Peyer's patch (tissue), 4 donors: ENCODE measurements at places on chromosomes 7 and 10. TPM values are rescaled to one million over a fixed set of nuclear protein-coding genes. Genes with fewer than 3 reads are reported as not detected.

GRCh38 chr7:129793506-129794310 is 159.1 kb downstream of the UBE2H start:
- no peak for DNase-seq
- H3K4me3 ChIP-seq = no peak overlapping the region
- H3K27me3 ChIP-seq = no peaks in the 10 kb centered on the region
- no peaks in the 10 kb centered on the region for H3K36me3 ChIP-seq
- no peak overlapping the region for H3K27ac ChIP-seq

DNA sequence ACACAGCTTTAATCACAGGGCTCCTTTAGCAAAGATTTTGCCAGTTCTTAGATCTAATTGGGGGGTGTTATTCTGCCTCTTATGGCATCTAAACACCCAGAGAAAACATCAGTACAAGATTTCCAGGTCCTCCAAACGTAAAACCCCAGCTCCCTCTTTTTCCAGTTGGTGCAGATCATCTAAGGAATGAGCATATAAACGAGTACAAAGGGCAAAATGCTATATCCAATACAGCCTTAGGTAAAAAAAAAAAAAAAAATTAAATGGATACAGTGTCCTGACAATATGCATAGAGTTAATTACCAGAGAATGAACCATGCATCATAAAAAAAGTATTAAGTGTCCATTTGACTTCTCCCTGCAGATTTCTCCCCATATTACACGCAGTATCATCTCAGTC is 50.3 kb downstream of the CCDC6 start:
- H3K27ac ChIP-seq = no peak overlapping the region
- no peaks in the 10 kb centered on the region for H3K27me3 ChIP-seq
- H3K4me1 ChIP-seq = no peaks in the 10 kb centered on the region
- no peak overlapping the region for H3K4me3 ChIP-seq
- DNase-seq = no peak

Gene CUZD1
- 0.38 TPM for total RNA-seq

DNA sequence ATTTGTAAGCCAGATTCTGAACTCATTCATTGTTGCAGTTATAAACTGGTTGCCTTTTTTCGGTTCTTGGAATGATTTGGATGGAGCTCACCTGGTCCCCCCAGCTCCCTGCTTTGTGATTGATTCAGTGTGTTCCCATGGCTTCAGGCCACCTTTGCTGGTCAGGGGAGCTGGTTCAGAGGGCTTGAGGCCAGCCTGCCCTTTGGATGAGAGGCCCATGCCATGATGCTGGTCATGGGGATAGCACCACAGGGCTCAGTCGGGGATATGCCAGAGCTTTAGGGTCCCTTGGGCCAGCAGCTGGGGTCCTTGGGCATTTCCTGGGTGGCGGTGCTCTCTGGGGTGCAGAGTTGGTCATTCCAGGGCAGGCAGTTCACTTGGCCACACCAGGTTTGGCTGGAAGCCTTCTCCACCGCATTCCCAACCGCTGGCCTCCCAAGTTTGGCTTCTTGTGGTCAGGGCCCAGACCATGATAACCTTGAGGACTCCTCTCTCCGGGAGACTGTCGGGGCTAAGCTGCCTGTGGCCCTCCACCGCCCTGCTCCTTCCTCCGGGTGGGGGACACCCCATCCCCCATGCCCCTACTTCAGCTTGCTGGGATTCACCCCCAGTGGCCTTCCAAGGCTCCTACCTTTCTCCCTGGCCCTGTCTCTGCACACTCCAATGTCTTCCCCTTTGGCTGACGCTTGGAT is 65.1 kb downstream of the MGMT start:
- H3K4me3 ChIP-seq = no peak overlapping the region
- no peaks in the 10 kb centered on the region for H3K4me1 ChIP-seq
- no peaks in the 10 kb centered on the region for H3K27me3 ChIP-seq
- no peaks in the 10 kb centered on the region for H3K36me3 ChIP-seq

Gene GPC2
- not detected for total RNA-seq

DNA sequence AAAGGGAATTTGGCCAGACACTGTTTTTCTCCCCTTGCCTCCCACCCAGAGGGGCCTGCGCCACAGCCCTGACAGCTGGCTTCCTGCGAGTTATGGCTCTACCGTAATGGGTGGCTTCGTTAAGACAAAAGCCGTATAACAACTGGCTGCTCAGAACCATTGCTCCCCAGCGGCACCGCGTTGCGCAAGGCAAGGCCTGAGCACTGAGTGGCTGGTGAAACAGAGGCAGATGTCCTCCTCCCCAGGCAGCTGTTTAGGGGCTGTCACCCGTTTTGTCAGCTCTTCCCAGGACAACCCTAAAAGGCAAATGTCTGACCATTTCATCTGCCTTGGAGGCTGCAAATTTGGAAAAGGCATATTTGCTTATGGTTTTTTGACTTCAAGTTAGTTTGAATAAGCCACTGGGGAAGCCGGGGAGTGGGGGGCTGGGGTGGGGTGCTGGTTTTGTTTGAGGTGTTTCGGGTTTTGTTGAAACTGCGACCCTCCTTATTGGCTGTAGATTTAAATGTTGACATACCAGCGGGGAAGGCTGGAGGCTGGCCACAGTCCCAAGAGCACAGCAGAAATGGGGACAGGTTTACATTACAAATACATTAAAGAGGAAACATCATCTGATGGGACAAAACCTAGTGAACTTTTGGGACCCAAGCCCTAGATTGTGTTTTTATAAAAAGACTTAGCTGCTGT is 681 bp upstream of the SPOCK2 start:
- H3K4me1 ChIP-seq = peaks cover 15% of the 10 kb centered on the region
- H3K36me3 ChIP-seq = no peaks in the 10 kb centered on the region
- H3K27ac ChIP-seq = peak overlapping the region; percentile 91

Gene RAB19
- total RNA-seq = 18.6 TPM

DNA sequence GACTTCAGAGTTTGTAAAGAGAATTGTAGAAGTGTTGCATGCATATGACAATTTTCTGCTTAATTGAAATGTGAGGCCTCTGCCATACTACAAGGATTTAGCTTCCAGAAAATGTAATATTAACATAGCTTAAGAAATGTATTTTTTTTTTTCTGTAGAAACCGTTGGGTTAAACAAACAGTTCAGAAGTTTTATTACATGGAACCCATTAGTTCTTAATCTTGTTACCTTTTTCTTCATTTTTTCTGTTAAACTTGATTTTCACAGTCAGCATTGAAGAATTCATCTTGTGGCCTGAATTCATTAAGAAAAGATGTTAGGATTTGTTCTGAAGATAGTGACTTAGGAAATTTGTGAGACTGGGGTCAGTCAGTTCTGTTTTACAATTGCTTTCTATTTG is 4.9 kb downstream of the PTEN start:
- no peaks in the 10 kb centered on the region for H3K4me1 ChIP-seq
- peak overlapping the region; percentile 92 for H3K4me3 ChIP-seq
- H3K36me3 ChIP-seq = no peaks in the 10 kb centered on the region
- H3K27me3 ChIP-seq = no peaks in the 10 kb centered on the region

- peaks cover 25% of the 10 kb centered on the region for H3K36me3 ChIP-seq
- H3K27me3 ChIP-seq = no peaks in the 10 kb centered on the region
- DNase-seq = peak; percentile 34
Measured at GRCh38 chr7:157394246-157395191, 57.7 kb downstream of the DNAJB6 start.

Gene MAP3K8
- 3.5 TPM for total RNA-seq

- no peak overlapping the region for H3K27ac ChIP-seq
- no peak overlapping the region for H3K4me3 ChIP-seq
- H3K27me3 ChIP-seq = no peaks in the 10 kb centered on the region
Measured at GRCh38 chr10:24427678-24428409, 218.9 kb downstream of the KIAA1217 start.

DNA sequence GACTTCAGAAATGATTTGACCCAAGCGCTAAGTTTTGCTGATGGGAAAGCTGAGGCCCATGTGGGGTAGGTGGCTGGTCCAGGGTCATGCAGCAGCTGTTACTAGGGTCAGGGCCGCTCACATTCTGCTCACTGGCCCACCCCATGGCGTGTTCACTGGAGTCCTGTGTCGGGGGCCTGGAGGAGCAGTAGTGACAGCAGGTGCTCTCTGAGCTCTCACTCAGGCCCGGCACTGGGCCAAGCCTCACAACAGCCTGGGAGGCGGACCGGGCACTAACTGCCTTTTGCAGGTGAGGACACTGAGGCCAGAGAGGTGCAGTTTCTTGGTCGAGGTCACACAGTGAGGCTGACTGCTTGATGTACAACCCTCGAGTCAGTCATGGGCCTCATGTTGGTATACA is 82.7 kb downstream of the GLRX3 start:
- no peaks in the 10 kb centered on the region for H3K4me1 ChIP-seq
- no peaks in the 10 kb centered on the region for H3K27me3 ChIP-seq
- DNase-seq = peak; percentile 44
- H3K36me3 ChIP-seq = no peaks in the 10 kb centered on the region
- no peak overlapping the region for H3K4me3 ChIP-seq

DNA sequence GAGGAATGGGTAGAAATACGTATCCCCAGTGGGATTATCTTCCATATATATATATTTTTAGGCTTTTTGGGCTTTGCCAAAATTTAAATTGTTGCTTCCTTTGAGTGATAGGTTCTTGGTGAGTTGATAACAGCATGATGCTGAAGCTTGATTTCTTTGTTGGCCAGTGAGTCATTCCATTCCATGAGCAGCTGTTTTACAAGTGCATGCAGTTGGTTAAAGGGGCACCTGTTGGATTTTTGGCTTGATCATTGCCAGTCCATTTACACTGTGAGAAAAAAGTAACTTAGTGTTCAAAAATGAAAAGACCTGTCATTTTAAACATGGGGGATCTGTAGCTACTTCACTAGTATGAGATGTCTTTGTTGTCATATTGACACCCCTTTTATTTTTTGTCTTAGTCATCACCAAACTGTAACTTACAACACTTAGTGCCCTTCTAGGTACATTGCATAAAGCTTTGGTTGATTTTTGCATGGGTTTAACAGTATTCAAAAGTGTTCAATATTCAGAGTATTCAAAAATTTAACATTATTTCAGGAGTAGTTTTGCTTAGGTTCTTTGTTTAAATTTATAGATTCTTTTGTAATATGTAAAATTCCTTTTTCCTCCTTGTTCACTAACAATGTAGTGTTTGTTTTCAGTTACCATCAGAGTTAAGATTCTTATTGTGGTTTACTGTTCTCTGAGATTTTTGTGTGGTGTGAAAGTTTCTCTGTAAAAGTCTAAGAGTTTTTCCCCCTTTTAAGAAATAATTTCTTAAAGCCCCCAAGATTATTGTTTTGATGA is 8.8 kb downstream of the AKAP9 start:
- H3K27me3 ChIP-seq = no peaks in the 10 kb centered on the region
- H3K36me3 ChIP-seq = no peaks in the 10 kb centered on the region
- no peak overlapping the region for H3K27ac ChIP-seq
- DNase-seq = no peak

Gene GHRHR
- not detected for total RNA-seq

GRCh38 chr10:75043256-75044131 is 68.0 kb upstream of the SAMD8 start:
- H3K27me3 ChIP-seq = no peaks in the 10 kb centered on the region
- H3K27ac ChIP-seq = no peak overlapping the region
- peak overlapping the region; percentile 24 for H3K4me3 ChIP-seq
- H3K36me3 ChIP-seq = no peaks in the 10 kb centered on the region
- H3K4me1 ChIP-seq = no peaks in the 10 kb centered on the region
- DNase-seq = peak; percentile 26

GRCh38 chr7:23332193-23332592 is 33.1 kb downstream of the MALSU1 start:
- H3K4me3 ChIP-seq = no peak overlapping the region
- H3K27me3 ChIP-seq = no peaks in the 10 kb centered on the region

Gene GDF2
- total RNA-seq = not detected
